Cardiac septum (tissue), 1 donor: ENCODE measurements at places on chromosomes 12 and 14.
A peak's percentile ranks its signal among the peaks of the same experiment; 100 is the strongest.

DNA sequence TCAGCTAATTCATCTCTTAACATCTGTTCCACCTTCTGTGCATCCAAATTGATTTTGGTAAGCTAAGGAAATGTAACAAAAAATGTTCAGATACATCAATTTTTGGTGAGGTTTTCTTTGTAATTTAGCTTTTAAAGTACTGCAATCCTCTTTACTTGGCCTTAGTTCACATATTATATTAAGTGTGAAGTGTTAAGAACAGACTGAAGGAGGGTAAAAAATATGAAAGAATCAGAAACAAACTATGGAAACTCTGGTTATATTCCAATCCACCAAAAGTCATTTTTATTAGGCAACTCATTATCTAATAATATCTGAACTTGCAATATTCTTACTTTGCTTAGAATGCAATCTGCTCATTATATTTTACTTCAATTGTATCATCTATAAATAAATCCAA, 49.1 kb downstream of the CEP290 start:
- no peak for DNase-seq

GRCh38 chr12:106682594-106683234, 91.8 kb upstream of the RIC8B start:
- DNase-seq, result no peak

DNA sequence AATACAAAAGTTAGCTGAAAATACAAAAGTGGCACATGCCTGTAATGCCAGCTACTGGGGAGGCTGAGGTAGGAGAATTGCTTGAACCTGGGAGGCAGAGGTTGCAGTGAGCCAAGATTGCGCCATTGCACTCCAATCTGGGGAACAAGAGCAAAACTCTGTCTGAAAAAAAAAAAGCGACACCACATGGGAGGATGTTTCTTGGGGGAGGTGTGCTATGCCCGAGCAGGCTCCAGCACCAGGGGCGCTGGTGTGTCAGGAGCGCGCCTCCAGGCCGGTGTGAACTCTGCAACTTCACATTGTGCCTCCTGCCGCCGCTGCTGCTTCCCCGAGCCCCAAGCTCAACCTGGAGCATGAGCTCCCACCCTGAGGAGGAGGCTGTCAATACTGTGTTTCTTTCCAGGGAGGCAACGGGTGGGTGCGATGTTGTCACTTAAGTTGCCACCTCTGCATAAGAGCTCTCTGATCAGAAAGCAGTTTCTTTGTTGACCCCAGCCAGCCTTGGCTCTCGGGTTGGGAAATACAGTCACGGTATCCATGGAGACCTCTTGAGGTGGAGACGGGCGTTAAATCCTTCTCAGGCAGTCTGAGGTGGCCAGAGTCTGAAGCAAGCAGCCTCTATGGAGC, 18.9 kb downstream of the DEGS2 start:
- DNase-seq, result no peak

DNA sequence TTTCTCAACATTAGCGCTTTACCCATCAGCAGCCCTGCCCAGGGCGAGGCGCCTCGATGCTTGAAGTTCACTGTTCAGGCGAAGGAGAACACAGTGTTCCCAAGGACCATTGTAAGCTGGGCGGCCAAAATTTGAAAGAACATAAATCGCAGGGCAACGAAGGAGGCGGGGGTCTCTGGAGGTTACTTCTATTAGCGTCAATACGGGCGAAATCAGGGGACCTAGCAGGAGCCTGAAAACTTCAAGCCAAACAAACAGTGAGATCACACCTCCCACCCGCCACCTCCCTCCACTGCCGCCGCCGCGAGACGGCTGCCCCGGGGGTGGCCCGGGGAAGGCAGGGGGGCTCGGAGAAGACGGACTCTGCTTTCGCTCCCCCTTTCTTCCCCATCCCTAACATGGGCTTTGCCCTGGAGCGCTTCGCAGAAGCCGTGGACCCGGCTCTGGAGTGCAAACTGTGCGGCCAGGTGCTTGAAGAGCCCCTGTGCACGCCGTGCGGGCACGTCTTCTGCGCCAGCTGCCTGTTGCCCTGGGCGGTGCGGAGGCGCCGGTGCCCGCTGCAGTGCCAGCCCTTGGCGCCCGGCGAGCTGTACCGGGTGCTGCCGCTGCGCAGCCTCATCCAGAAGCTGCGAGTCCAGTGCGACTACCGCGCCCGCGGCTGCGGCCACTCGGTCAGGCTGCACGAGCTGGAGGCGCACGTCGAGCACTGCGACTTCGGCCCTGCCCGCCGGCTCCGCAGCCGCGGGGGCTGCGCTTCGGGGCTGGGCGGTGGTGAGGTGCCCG, at the start of gene PDZRN4:
Gene PDZRN4, plus strand, starts transcription at position 263 of the 783 bp plus-strand sequence.
- DNase-seq, result no peak

GRCh38 chr12:1122786-1123185, 131.8 kb downstream of the ERC1 start:
- no peak for DNase-seq

- no peak for DNase-seq
Measured at GRCh38 chr12:10142976-10143589, 13.1 kb upstream of the CLEC7A start.

- DNase-seq, result no peak
Measured at GRCh38 chr12:130714091-130714590, 2.0 kb downstream of the RIMBP2 start.

DNA sequence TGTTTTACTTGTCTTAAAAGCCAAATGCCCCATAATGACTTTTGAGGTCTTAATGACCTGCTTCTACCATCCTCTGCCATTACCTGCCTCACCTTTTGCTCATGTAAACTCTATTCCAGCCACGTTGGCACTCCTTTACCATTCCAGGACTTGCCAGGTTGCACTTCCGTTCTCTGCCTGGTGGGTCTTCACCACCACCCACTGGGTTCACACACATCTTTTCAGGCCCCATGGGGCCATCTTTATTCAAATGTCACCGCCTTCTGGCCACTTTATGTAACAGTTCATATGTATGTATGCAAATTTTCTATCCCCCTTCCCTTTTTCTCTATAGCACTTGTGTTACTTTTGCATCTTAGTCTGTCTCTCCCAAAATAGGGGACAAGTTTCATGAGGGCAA, 57.7 kb downstream of the ATP2A2 start:
- no peak for DNase-seq

DNA sequence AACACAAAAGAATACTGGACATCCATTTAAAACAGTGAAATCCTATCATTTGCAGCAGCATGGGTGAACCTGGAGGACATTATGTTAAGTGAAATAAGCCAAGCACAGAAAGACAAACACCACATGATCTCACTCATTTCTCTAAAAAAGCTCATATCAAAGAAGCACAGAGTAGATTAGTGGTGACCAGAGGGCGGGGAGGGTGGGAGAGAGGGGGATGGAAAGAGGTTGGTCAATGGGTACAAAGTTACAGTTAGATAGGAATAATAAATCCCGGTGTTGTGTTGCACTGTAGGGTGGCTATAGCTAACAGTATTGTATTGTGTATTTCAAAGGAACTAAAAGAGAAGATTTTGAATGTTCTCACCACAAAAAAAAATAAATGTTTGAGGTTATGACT, 52.4 kb downstream of the DUSP6 start:
- no peak for DNase-seq

DNA sequence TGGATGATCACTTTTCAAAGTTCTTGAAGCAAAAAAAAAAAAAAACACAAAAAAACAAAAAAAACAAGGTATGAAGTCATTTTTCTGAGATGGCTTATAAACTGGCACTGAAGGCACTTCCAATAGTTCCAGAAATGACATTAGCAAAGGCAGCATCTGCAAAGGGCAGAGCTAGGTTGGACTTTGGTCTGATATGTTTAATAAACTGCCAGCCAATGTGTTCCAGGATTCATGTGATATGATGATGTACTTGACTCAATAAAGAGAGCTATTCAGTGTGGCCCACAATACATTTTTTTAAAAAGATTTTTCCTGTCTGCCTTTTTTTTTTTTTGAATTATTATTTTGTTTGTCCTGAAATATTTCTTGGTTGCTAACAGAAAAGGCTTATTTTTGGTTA, 79.6 kb downstream of the VRK1 start:
- no peak for DNase-seq

GRCh38 chr14:79028281-79028680, 858.1 kb downstream of the NRXN3 start:
- DNase-seq, result no peak

GRCh38 chr12:72093424-72093823, 154.8 kb downstream of the TPH2 start:
- no peak for DNase-seq

DNA sequence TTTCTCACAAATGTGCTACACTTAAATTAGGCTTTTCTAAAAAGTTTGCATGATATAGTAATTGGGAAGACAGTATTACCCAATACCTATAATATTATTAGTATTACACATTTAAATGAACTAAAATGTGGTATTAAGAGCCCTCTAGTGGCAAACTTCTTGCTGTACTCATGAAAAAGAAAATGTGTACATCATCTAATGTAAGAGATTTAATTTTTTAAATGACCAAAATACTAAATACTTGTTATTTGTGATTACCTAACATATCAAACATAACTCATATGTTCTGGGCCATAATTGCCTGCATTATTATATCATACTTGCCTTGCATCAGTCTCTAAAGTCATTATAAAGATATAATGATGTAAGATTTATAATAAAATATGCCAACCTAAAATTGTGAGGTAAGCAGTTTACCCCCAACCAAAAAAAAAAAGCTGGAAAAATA, 64.2 kb downstream of the DNAI7 start:
- DNase-seq, result no peak

- DNase-seq, result no peak
Measured at GRCh38 chr12:124311292-124312109, 16.6 kb downstream of the RFLNA start.

DNA sequence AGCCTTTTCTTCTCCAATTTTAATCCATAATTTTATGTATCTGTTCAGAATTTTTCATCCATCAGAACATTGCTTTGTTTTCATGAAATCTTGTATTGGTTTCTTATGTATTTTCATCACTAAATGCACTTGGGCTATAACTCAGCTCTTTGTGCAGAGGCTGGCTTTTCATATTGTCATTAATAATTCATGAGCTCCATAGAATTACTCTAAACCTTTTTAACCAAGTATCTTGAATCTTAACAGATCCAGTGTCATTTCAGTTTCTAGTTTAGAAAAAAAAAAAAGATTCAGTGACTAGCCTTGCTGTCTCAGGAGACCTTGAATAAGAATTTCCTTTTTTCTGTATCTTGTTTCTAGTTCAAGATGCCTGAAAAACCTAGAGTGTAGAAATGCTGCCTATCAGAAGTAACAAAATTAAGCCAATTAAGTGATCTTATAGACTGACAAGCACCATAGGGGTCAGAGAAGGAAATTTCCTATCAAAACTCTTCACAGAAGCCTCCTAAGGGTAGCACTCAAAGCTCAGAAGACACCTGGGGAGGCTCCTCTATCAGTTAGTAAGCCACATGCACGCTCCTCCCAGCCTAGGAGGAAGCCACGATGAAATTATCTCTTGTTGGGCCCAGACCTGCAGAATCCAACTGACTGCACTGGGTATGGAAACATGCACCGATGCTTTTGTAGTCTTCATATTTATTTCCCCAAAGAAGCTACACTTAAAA, 163.4 kb downstream of the KICS2 start:
- DNase-seq, result no peak

DNA sequence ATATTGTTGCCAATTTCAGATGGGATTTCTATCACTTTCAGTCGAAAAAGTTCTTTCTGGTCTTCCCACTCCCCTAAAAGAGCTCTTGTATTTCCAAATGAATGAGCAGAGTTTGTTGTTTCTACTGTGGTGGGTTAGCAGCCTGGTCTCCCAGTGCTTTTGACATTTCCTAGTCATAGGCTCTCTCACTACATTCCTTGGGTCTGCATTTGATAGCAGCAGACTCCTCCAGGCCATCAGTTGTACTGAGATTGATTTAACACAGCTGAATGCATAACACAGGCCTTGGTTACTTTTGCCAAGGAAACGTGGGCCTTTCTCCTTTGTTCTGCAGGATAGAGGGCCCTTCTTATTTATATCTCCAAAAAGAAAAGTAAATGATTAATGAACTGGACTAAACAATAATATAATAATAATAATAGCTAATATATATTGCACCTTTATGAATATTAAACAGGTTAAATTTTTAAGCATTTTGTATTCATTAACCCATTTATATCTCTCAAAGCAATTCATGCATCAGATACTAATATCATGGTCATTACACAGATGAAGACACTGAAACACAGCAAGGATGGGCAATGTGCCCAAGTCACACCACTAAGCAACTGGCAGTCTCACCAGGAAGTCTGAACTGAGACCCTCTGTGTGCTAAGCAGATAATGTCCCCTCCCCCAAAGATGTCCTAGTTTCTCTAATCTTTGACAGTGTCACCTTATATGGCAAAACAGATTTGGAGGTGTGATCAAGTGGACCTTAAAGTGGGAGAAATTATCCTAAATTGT, 1579.2 kb downstream of the AACS start:
- no peak for DNase-seq

- DNase-seq, result peak; percentile 46
Measured at GRCh38 chr14:105118646-105119407, 49.7 kb downstream of the JAG2 start.

DNA sequence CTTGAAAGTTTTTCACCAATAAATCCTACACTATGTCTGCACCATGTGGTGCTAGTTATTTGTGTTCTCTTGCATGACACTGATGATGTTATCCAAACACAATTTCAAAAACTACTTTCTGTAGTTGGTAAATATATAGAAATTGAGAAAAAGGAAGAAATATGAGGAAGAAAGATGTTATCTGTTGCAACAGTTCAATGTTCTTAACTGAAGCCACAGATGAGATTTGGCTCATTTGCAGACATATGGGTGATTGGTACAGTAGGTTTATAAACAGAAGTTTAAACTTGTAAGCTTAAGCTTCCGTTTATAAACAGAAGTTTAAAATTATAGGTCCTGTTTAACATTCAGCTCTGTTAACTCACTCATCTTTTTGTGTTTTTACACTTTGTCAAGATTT, at the start of gene CLEC12A:
Gene CLEC12A, plus strand, starts transcription at position 229 of the 400 bp plus-strand sequence. CDS start 188 bp downstream, outside the sequence.
- DNase-seq, result no peak

DNA sequence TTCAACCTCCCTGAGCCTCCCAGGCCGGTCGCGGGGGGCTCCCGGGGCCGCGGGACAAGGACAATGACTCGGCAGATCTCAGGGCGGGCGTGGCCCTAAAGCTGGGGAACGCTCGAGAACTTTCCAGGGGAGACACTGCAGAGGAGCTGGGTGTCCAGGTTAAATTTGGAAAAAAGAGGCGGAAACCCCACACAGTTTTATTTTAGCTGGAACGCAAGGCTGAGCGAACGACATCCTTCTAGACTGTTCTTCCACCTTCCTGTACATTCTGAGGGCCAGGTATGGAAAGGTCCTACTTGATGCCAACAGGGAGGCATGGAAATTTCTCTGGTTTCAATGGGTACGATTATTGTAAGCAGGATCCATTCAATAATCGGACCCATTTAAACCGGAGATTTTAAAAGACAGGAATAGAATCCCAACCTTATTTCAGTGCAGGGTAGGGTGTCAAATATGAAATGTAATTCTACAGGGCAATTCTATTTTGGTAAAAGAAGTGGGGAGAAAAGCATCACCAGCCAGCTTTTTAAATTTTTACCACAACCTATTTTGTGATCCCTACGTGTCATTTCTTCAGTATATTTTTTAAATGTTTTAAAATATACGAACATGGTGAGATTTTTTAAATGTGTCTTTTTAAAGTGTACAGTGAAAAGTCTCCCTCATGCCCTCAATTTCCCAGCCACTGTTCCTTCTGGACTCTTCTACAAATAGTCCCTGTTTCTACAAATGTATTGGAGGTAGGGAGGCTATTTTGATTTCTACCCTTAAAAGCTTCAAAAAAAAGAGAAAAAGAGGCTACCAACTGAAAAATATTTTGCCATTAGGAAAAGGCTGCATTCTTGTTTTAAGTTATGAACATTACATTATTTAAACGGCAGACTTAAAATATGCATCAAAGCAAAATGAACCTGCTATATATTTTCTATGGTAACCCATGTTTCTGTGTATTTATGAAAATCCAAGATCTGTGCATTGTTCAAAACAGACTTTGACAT, 1.1 kb upstream of the UBC start:
- peak; percentile 90 for DNase-seq
